Suprapubic skin (tissue), 4 donors: ENCODE measurements at places on chromosomes 4 and X. TPM values are rescaled to one million over a fixed set of nuclear protein-coding genes. Genes with fewer than 3 reads are reported as not detected.

Gene CORIN
- 1.2 TPM for total RNA-seq

Gene NMU
- 54.7 TPM for total RNA-seq

Gene MAGEA2
- total RNA-seq = not detected

GRCh38 chr4:140755774-140756318 lies 339 bp downstream of the TBC1D9 start:
- DNase-seq = peak; percentile 70
- no peaks in the 10 kb centered on the region for H3K27me3 ChIP-seq
- H3K4me3 ChIP-seq = peak overlapping the region; percentile 94
- H3K27ac ChIP-seq = peak overlapping the region; percentile 91
- H3K4me1 ChIP-seq = peaks cover 21% of the 10 kb centered on the region
- H3K36me3 ChIP-seq = no peaks in the 10 kb centered on the region

GRCh38 chr4:43481526-43481925 lies 589.0 kb downstream of the GRXCR1 start:
- H3K27ac ChIP-seq = no peak overlapping the region
- H3K36me3 ChIP-seq = no peaks in the 10 kb centered on the region
- no peaks in the 10 kb centered on the region for H3K27me3 ChIP-seq
- DNase-seq = no peak
